ENCODE measurements at places on chromosomes 7 and 10.

DNA sequence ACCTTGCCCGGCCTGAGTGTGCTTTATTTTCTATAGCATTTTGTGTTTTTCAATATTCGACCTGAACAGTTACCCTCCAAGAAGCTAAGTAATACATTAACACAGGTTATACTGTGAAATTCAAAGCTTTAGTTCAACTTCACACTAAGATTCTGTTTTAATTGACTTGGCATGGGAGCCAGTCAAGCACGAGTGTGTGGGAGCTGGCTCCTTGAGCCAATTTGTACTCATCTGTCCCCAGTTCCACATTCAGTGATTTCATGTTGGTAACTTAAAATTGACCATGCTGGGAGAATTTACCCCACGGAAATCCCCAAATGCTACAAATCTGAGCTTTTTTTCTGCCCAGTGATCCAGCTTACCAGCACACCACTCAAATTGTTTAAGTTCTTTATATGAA, 20.3 kb downstream of the TSPAN12 start:
- DNase-seq, result no peak

DNA sequence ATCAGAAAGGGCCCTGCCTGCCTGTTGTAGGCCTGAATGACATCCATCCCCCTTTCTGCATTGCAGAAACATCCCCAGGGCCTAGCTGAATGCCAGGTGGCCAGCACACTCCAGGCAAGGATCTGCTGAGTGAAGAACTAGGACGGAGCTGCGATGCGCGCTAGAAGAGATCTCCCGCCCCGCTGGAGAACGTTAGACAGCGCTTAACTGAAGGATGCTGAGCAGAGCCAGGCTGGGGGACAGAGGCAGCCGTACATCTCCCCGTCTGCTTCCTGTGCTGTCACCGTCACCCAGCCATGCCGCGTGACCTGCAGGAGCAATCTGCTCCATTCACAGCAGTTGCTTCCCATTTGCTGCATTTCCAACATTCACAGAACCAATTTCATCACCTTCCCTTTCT, 73.3 kb downstream of the FAM53B start:
- no peak for DNase-seq

GRCh38 chr7:141225916-141226618, 152.2 kb downstream of the TMEM178B start:
- no peak for DNase-seq

- no peak for DNase-seq
Observed at GRCh38 chr7:25574828-25575227, 346.5 kb upstream of the NPVF start.

GRCh38 chr10:85638797-85639196, 727.8 kb downstream of the GRID1 start:
- DNase-seq, result no peak

DNA sequence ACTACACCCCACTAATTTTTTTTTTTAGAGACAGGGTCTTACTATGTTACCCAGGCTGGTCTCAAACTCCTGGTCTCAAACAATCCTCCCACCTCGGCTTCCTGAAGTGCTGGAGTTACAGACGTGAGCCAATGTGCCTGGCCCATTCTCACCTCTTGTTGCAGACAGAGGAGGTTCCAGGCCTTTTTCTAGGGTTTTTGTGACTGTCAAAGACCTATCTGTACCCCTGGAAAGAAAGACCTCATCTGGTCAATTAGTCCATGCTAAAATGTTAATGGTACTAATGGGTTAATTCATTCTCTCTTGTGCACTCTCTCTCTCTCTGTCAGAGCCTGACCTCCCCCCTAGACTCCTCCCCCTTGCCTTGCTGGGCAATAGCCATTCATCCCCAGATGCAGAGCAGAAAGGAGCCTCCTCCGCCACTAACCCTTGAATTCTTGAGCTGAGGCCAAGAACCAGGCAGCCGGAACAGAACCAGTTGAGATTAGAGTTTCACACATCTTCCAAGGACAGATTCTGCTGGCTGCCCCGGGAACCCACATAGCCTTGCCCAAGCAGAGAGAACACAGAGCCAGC, 209.7 kb downstream of the SKIDA1 start:
- no peak for DNase-seq
